K562 (cell line): ENCODE measurements at places on chromosomes 1 and 21.
A peak's percentile ranks its signal among the peaks of the same experiment; 100 is the strongest.

DNA sequence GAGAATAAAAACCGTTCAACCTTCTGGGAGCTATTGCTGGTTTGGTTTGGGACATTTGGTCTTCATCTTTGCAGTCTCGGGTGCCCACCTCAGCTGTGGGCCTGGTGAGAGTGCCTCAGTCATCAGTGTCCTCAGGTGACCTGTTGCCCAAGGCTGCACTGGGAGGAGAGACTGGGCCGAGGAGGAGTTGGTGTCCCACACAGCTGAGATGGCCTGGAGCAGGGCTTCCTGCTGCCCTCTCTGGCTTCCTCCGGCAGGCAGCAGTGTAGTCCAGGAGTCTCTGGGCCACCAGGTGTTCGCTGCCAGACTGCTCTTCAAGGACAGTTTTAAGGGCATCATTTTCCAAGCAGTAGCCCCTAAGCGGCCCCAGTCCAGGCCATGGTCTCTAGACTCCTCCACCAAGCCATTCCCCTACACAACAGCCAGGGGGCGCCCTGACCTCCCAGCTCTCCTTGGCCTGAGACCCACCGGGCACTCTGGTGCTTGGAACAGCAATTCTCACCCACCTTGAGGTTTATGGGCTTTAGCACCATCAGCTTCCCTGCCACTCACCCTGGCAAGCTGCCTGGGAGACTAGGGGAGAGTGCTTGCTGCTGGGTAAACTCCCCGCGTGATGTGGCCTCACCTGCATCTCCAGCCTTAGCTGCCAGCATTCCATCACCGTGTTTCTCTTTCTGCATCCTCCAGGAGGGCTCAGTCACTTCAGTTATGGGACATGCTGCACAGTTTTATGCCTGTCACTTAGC is 9.1 kb upstream of the SYTL1 start:
- peak; percentile 83 for DNase-seq

DNA sequence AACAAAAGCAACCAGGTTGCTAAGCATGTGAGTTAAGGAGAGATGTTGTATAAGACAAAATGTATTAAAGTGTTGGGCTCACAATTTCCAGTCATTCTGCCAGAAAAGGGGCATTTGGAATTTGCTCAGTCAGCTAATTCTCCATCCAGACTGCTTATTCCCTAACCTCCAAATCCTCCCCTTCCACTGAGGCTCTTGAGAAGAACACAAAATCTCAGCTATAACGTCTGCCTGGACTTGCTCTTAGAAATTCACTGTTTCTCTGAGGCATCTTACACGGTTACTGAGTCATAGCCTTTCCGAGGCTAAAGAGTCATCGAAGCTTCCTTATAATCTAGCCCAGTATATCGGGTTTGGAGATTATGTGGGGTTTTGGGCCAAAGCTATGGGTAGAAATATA is 548.2 kb upstream of the ADGRL4 start:
- no peak for DNase-seq

- no peak for DNase-seq
Observed at GRCh38 chr1:159786465-159786864, 5.7 kb downstream of the DUSP23 start.

DNA sequence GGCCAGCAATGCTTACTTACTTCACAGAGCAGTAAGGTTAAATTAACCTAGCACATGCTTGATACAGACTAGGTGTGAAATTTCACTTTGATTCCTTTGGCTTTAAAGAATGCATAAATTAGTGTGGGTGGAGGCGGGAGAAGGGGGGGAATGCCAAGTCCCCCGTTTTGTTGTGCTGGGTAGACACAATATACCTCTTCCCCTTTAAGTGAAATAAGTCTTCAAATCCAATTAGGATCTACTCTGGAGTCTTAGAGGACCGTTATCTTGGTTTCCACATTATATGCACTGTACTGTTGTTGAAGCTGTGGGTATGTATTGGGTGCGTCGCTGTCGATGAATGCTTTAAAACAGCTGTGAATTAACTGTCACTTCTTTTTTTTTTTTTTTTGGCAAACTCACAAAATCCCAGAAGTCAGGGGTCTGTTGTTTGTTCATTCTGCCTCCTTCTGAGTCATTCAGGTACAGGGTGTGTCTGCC is 1.6 kb upstream of the S1PR1 start:
- DNase-seq = no peak

DNA sequence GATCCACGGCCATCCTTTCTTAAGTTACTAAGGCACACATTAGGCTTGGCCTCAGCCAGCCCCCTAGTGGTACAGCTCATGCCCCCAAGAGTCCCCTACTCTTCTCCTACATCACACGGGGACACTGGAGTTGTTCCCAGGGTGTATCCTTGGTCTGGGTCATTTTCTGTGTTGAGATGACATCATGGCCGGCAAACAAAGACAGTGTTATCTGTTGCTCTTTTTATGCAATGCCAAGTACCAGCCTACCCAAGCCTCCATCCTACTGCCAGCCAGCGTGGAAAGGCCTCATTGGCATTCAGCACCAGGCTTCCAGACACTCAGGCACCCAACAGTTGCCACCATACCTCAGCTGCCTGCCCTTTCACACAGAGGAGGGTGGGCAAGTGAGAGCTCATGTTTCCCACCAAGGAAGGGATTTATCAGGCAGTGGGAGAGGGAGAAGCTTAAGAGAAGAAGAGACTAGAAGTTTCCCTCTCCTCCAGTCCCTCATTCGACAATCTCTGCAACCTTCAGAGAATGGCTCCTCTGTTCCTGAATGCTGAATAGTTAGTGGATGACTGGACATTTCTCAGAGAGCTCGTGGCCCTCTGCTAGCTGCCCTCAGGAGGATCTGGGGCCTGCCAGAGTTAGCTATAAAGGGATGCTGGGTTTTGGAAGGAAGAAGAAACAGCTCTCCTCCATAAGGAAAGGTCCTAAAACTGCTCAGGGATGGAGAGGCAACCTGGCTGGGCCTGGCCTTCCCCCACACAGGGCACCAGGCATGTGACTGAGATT is 17.7 kb downstream of the CBR1 start:
- DNase-seq = no peak

DNA sequence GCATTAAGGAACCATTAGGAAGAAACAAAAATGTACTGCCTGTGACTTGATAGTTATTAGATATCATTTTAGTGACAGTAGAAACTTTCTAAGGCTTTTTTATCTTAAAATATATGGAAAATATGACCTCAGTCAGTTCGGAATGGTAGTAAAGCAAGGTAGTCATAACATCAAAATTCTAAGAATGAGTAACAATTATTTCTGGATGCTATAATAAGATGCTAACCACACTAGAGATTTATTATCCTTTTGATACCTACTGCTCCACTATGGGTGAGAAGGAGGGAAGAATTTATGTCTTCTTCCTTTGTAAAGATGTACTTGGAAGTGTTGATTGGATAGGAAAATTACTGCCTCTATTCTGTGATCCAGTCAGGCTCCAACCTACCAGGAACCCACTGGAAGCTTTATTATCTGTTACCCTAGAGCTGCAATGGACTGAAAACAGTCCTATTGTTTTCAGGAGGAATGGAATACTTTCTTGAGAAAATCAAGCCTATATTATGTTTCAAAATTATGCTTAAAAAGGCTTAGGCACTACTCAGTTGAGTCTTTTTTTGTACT is 8.8 kb downstream of the FMN2 start:
- DNase-seq = no peak

DNA sequence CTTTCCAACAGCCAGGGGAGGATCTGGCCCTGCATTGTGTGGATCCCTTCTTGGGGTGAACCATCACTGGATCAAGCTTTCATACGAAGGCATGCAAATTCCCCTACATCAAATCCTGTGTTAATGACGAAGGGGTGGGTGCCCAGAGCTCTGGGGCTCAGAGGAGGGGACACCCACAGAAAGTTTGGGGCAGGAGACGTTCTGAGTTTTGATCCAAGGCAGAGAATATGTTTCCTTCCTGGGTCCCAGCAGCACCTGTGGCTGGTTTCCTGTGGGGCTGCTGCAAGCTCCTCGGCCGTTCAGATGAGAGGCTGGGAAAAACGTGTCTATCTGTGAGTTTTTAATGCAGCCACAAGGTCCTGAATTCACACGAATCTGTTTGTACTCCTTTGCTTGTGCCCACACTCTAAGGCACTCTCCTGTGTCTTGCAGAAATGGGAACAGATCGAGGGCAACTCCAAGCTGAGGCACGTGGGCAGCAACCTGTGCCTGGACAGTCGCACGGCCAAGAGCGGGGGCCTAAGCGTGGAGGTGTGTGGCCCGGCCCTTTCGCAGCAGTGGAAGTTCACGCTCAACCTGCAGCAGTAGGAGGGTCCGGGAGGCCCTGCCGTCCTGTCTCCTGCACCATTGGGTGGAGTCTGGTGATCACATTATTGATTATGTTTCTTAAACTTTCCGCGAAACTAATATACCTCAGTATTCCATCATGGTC is 147.1 kb downstream of the PGBD5 start:
- no peak for DNase-seq

DNA sequence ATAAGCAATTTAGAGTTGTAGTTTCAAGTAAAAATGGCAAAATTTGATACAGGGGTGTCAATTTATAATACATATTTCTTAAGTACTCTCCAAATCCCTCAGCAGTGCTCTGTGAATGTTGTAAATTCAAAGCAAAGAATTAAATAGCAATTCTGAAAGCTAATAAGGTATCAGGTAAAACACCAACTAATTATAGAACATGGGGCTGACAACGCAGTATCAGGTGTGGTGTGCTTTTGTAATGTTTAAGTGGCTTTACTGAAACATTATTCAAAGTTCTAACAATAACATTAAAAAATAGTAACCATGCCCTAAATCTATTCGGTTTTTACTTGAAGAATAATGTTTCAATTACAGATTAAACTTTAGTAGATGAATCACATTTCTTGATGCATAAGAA is 1271.2 kb upstream of the ADGRL2 start:
- no peak for DNase-seq

GRCh38 chr1:86499987-86500593 is 31.4 kb downstream of the CLCA1 start:
- DNase-seq = peak; percentile 50

GRCh38 chr1:76092812-76093211 is 18.3 kb downstream of the ST6GALNAC3 start:
- DNase-seq = no peak
